ENCODE measurements at places on chromosomes 3 and 15.
A peak's percentile ranks its signal among the peaks of the same experiment; 100 is the strongest.

- no peak for DNase-seq
Observed at GRCh38 chr3:73734211-73735089, 109.7 kb upstream of the PDZRN3 start.

- no peak for DNase-seq
Observed at GRCh38 chr15:94293411-94294402, 62.3 kb downstream of the MCTP2 start.

DNA sequence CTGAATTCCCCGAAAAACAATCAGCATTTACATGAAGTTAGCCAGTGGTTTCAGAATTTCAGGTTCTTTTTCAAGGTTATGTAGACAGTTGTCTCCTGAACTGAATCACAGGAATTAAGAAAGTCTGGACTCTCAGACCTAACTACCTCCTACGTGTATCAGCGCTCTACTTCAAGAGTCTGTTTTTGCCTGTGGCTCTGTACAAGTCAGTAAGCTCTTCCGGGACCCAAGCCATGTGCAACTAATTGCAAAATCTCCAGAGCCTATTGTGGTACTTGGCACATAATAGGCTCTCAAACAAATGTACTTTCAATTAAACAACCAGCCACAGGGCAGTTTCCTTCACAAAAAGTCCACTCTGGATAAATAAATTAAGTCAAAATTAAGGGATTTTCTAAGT is 414.2 kb downstream of the PDCD6IP start:
- peak; percentile 78 for DNase-seq

DNA sequence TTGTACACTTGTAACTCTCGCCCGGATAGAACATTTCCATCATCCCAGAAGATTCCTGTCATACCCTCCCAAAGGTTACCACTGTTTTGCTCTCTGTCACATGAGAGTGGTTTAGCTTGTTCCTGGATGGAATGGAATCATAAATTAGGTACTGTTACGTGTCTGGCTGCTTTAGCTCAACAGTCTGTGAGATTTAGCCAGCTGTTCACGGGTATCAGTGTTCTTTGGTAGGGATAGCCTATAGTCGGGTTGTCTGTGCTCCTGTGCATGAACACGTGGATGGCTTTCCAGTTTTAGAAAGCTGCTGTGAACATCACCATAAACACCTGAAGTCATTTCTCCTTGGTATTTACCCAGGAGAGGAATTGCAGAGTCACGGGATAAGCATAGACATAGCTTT is 58.2 kb upstream of the NR2C2 start:
- peak; percentile 58 for DNase-seq

DNA sequence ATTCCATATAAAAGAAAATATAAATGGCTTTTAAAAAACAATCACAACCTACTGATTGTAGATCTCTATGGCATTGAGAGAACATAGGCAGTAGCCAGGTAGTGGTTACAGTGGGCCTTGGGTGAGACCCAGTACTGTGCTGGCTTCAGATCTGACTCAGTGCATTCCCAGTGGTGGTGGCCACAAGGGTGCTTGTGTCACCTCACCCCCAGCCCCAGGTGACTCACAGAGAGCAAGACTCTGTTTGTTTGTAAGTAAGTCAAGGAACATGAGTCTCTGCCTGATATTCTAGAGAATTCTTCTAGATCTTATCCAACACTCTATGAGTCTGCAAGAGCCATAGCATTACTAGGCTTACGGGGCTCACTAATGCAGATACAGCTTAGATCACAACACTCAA is 118.8 kb upstream of the AZI2 start:
- no peak for DNase-seq

DNA sequence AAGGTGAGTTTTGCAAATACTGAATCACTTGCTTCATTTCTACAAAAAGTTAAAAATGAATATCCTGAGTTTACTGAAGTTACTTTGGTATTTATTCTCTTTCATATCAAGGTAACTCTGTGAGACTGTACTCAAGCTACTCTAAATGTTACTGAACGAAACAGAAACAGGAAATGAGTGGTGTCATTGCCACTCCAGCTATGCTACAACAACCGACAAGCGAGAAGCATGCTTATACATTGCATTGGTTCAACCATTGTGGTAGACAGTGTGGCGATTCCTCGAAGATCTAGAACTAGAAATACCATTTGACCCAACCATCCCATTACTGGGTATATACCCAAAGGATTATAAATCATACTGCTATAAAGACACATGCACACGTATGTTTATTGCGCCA is 313.2 kb upstream of the THBS1 start:
- DNase-seq, result no peak

DNA sequence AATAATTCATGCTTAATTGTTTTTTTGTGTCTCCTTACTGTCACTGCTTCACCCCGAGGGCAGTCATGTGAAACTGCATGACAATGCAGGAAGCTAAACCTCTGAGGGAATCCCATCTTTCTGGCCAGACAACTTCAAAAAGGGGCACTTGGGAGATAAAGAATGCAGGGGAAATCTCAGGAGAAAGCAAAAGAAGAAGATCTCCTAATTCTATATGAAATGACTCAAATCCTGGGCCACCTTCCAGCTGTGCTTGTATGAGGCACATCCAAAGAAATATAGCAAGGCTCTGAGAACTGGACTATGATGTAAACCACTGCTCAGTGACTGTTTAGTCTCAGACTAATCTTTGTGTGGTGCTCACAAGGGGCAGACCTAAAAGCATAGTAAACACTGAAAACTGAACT is 22.6 kb upstream of the UMPS start:
- no peak for DNase-seq

DNA sequence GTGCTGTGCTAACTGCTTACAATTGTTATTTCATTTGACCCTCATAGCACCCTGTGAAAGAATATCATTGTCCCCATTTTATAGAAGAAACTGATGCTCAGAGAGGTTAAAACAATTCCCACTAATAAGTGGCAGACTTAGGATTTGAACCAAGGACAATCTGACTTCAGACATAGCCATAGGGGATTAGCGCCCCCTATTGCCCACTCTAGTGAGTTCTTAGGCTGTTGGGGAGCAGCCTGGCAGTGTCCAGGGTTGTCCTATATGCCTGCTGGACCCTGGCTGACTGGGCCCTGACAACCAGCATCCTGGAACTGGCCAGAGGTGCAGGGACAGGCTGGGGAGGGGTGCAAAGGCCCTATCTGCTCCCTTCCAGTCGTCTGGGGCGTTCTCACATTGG is 15.4 kb downstream of the DPH3 start:
- DNase-seq, result no peak

- no peak for DNase-seq
Observed at GRCh38 chr15:68230157-68231100, 901 bp upstream of the CLN6 start.

DNA sequence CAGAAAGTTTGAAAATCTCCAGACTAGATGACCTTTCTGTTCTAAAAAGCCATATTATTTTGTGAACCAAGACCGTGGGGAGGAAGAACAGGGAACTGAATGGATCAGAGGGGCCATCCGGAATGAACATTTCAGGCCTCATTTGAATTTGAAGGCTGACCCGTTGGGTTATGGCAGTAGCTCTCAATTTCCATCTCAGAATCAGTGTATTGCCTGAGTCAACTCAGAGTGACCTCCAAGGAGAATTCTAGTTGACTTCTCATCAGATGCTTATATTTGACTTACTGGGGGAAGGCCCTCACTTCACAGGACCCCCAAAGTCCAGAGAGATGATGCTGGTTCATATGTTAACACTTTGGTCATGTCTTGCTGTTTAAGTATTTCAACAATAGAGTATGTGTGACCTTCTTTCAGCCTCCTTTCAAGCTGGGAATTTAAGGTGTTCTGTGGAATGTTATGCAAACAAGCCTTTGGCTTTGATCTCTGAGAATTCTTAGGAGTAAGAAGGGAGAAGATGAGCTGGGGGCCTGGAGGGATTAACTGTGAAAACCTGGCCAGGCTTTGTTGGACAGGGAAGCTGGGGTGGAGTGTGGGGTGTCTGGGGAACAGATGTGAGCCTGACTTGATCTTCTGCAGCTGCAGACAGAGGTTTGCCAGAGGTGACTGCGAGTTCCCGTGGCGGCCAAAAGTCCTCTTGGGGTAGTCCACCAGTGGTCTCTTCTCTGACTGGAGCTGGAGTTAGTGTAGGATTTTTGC is 111.2 kb upstream of the RGMA start:
- no peak for DNase-seq

DNA sequence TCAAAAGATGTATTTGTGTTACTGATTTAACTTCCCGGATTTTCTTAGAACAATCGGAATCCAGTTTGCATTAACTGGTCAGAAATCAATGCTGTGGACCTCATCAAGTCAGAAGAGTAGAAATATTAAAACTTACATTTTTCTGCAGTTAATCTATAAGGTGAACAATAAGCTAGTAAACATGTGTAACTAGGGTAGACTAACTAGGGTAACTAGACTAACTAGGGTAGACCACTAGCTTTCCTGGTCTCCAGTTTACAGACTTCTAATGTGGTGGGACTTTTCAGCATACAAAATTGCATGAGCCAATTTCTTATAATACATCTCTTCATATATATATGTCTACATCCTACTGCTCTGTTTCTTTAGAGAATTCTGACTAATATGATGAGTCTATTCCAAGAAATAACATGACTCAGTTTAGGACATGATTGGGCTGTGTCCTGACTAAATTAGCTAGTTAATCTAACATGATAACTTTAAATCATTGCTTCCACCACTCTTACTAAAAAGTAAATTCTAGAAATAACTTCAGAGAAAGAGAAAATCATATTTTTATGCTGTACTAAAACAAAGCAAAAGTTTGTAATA is 5.3 kb downstream of the PLSCR2 start:
- DNase-seq, result no peak

DNA sequence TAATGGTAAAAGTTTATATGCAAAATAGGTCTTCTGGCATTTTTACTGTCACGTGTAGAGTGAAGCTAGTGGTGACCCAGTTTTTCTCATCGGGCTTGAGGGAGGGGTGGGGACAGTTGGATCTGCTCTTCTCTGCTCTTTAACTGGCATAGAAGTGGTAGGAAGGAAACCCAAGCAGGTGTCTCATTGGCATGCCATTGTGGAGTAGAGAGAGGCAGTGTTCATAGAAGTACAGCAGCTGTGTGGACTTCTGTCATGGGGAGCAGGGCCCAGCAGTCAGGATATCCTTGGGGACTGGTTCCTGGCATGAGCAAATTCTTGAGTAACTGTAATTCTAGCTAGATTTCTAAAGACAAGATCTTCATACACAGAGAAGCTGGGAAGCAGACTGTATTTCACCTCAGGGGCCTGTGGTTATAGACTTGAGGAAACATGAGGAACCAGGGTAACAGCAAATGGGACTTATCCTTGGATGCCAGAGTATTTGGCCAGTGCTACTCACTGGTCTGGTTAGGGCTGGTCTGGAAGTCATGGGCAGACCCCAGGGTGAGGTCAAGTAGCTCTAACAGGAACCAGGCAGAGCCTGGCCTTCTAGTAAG is 42.9 kb downstream of the CDIN1 start:
- no peak for DNase-seq

GRCh38 chr3:64687781-64688604 is at the start of gene ADAMTS9:
TSS of gene ADAMTS9 (minus strand) at chr3:64688000. CDS start at chr3:64687657, 343 bp downstream.
- no peak for DNase-seq

DNA sequence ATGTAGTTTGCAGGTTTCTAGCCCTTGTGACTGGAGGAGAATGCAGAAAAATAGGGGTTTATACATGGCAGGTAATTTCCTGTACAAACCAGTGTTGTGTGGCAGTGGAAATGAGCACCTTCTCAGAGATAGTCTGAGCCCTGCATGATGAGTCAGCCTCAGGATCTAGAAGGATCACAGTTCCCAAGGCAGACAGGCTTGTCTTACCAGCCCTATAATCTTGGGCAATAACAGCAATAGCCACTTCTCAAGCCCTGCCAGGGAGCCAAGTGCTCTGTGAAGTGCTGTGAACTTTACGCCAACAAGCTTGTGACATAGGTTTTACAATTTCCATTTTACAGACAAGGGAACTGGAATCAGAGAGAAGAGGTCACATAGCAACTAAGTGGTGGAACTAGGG is 89.4 kb downstream of the CD47 start:
- DNase-seq, result no peak

DNA sequence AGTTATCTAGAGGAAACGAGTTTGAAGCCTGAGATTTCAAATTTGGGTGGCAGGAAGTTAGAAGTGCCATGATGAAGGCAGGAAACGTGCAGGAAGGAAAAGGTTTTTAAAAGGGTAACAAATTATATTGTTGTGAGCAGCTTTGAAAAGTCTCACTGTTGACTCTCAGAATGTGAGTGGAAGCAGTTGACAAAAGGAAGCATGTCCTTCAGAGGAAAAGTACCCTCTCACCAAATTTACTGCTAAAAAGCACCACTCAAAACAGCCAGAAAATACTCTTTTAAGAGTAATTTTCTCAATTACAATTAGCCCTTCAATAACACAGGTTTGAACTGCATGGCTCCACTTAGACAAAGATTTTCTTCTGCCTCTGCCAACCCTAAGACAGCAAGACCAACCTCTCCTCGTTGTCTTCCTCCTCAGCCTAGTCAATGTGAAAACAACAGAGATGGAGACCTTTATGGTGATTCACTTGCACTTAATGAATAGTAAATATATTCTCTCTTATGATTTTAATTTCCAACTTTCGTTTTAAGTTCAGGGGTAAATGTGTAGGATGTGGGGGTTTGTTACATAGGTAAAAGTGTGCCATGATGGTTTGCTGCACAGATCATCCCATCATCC is 117.1 kb upstream of the LIPC start:
- DNase-seq, result no peak

- DNase-seq, result peak; percentile 79
Observed at GRCh38 chr3:53624061-53624857, 129.8 kb downstream of the CACNA1D start.

- DNase-seq, result no peak
Observed at GRCh38 chr3:14360123-14360881, 42.1 kb upstream of the SLC6A6 start.

GRCh38 chr3:39438880-39439279 is 28.6 kb upstream of the MOBP start:
- DNase-seq, result no peak

- DNase-seq, result no peak
Observed at GRCh38 chr15:77487469-77487842, 66.8 kb downstream of the HMG20A start.

- no peak for DNase-seq
Observed at GRCh38 chr3:192422321-192422996, 304.9 kb downstream of the FGF12 start.

DNA sequence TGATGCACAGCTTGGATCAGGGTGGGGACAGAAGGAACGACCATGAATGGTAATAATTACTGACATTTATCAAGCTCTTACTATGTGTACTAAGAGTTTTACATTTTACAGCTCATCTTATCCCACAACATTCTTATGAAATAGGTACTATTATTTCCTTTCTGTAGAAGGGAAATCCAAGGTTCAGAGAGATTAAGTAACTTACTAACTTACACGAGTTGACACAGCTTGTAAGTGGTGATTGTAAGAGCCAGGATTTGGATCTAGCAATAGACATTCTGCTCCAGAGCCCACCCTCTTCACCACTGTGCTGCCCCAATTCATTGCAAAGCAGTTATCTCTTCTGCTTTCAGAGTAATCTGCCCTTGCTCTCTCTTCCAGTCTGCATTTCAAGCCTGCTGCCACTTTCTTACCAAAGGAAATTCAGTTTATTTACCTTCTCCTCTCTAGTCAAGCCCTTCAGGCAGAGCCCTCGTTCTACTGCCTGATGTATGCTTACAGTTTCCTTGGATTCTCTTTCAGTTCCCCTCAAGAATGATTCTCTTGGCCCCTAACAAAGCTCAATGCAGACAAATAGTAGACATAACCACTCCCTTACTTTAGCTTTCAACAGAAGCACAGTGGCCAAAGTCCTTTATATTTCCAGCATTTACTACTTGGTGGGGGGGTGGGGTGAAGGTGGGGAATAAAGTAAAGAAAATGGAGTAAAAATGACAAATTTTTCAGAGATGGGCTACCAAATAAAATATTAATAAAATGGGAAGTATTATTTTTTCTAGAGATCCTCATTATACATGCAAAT is 65.8 kb downstream of the ATP8B4 start:
- DNase-seq, result no peak

- DNase-seq, result no peak
Observed at GRCh38 chr15:98951493-98952320, 55.9 kb downstream of the PGPEP1L start.

All from spinal cord (tissue), 10 donors.